HFF-Myc (cell line): ENCODE measurements at places on chromosomes 4 and X.
A peak's percentile ranks its signal among the peaks of the same experiment; 100 is the strongest.

- no peak for DNase-seq
Measured at GRCh38 chrX:20620306-20620705, 353.6 kb upstream of the RPS6KA3 start.

GRCh38 chr4:108454227-108454626 is 166.1 kb upstream of the RPL34 start:
- DNase-seq, result no peak

DNA sequence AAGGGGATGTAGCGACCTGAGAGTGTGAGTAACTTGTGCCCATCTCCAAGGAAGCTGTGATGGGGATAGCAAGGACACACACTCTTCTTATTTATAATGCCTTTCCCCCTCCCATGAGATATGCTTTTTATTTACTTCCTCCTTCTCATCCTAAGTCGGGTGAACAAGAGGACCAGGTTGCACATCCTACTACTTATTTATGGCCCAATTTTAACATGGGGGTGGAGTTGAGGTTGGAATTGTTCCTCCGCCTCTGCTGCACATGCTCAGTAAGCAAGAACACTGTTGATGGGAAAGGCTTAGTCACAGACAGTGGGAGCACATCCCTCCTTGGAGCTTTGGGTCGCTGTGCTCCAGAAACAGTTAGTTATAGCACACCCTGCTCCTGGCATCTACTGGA is 15.2 kb upstream of the TLR8 start:
- no peak for DNase-seq

DNA sequence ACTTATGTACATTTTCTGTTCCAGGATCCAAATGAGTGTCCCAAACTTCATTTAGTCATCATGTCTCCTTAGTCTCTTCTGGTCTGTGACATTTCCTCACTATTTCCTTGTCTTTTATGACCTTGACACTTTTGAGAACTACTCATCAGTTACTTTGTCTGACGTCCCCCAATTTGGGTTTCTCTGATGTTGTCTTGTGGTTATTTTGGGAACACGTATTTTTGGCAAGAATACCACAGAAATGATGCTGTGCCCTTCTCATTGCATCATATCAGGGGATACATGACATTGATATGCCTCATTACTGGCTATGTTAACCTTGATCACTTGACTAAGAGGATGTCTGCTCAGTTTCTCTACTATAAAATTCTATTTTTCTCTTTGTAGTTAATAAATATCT is 308.8 kb downstream of the ZNF674 start:
- DNase-seq, result no peak

- no peak for DNase-seq
Measured at GRCh38 chrX:46380148-46380752, 165.0 kb downstream of the ZNF674 start.

GRCh38 chr4:185956544-185956940 is 112.4 kb upstream of the TLR3 start:
- DNase-seq, result no peak

- DNase-seq, result no peak
Measured at GRCh38 chrX:149490100-149490499, 15.0 kb downstream of the IDS start.

DNA sequence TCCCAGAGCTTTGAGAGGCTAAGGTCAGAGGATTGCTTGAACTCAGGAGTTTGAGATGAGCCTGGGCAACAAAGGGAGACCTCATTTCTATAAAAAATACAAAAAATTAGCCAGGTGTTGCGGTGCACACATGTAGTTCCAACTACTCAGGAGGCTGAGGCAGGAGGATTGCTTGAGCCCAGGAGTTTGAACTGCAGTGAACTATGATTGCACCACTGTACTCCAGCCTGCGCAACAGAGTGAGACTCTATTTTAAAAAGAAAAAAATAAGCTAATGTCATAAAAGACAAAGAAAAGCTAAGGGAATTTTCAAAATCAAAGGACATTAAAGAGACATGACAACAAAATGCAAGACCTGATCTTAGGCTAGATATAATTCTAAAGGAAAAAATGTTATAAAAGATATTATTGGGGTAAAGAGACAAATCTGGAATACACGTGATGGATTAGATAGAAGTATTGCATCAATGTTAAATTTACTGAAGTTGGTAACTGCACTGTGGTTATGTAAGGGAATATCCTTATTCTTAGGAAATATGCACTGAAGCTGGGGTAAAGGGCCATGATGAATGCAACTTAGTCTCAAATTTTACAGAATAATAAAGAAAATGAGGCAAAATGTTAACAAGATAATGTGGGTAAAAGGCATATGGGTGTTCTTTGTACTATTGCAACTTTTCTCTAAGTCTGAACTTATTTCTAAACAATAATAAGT is 75.2 kb downstream of the SPRY1 start:
- DNase-seq, result no peak

GRCh38 chr4:76784237-76784636 is 113.7 kb downstream of the SOWAHB start:
- no peak for DNase-seq

DNA sequence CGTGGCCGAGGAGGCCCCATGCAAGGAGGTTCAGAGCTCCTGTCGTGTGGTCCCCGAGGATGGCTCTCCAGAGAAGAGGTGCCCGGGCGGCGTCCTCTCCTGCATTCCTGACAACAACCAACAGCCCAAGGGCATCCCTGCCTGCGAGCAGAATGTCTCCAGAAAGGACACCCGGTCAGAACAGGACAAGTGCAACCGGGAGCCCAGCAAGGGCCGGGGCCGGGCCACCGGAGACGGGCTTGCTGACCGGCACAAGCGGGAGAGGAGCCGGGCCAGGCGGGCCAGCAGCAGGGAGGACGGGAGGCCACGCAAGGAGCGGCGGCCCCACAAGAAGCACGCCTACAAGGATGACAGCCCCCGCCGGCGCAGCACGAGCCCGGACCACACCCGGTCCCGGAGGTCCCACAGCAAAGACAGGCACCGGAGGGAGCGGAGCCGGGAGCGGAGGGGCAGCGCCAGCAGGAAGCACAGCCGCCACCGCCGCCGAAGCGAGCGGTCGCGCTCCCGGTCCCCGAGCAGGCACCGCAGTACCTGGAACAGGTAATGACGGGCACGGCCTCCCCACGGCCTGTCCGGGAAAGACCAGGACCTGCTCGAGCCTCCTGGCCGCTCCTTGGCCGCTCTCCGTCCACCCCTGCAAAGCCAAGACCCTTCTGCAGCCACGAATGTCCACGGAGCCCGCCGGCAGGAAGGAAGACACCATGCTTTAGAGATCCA is 9.8 kb downstream of the AKAP17A start:
- no peak for DNase-seq

GRCh38 chr4:8110071-8110986 is 48.3 kb downstream of the ABLIM2 start:
- DNase-seq, result no peak

DNA sequence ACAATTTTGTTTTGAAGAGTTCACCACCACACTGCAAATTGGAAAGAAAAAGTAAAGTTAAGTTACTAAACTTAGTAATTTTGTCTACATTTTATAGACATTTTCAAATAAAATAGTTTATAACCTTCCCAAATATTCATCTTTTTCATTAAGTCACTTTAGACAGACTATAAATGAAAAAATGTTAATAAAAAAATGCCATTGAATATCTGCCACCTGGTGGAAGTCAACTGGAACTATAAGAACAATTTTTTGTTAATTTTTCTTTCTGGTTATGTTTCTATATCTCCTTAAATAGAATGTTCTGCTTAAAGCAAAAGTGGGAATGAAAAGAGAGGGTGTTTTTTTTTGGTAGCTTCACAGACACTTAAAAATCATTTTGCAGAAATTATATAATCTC is 534.4 kb upstream of the PCDH10 start:
- no peak for DNase-seq

DNA sequence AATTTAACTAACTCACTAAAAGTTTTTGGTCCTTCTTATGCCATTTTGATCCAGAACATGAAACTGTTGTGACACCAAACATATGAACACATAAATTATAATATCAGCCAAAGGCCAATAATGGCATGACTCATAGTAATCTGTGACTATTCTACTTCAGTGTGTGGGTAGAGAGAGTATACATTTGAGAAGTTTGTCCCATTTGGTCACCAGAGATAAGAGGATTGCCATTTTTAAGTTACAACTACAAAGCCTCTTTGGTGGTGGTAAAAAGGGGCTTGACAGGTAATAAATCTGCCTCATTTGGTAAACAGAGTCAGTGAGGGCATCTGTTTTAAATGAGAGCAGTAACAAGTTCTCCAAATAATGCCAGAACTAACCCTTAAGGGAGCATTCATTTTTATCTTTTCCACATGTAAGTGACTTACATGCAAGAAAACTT is 117.9 kb downstream of the TBC1D19 start:
- DNase-seq, result peak; percentile 21

DNA sequence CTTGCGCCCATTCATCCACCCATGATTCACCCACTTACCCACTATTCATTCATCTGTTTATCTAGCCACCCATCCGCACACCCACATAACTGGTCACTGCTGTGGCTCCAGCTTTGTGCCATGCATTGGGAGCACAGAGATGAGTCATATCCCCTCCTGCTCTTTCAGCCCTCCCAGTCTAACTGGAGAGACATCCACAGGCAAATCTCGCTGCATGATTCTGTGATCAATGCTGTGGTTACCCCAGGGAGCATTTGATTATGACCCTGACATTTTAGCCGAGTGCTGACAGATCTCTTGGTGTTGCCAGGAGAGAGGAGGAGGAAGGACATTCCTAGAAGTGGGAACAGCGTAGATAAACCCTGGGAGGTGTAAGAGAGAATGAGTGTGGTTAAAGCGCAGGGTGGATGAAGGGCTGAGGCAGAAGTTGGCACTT is 10.4 kb upstream of the PORCN start:
- DNase-seq, result no peak

- no peak for DNase-seq
Measured at GRCh38 chrX:77938083-77938680, 27.7 kb downstream of the ATP7A start.

- no peak for DNase-seq
Measured at GRCh38 chr4:126899331-126899801, 733.4 kb upstream of the INTU start.

DNA sequence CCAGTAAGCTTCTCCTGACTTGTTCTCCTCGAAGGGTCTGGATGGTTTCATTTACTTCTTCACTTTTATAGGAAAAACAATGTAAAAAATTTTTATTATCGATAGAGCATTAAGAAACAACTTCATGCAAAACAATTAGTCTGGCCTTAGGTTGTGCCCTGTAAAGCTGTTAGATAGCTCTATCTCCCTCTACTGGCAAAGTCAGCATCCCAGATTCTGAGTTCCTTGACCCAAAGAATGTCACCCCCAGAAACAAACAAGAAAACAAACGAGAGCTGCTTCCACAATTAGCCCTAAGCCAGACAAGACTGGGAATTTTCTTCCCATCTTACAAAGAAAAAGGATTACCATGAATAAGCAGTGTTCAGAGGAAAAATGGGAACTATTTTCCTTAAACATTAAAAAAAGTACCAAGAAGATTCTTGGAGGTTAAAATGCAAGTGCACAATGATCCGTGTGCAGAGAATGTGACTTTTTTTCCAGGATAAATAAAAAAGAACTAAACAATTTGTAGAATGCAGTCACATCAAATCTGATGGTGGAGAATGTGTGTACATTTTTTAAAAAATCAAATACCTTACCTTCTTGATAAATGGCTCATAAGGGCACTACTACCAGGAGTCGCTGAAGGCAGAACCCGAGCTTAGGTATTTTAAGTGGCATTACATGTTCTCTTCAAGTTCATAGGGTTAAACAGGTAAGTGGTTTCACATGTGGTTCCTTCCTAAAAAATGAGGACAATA is 293.2 kb downstream of the FBXO8 start:
- peak; percentile 5 for DNase-seq

GRCh38 chr4:57156242-57156990 is 46.2 kb upstream of the IGFBP7 start:
- DNase-seq, result no peak

- peak; percentile 49 for DNase-seq
Measured at GRCh38 chr4:52718123-52718522, 33.1 kb downstream of the ERVMER34-1 start.

GRCh38 chr4:112523008-112523721 is 7.2 kb upstream of the NEUROG2 start:
- DNase-seq, result no peak

GRCh38 chr4:140095694-140096482 is 58.1 kb downstream of the MAML3 start:
- DNase-seq, result peak; percentile 78

DNA sequence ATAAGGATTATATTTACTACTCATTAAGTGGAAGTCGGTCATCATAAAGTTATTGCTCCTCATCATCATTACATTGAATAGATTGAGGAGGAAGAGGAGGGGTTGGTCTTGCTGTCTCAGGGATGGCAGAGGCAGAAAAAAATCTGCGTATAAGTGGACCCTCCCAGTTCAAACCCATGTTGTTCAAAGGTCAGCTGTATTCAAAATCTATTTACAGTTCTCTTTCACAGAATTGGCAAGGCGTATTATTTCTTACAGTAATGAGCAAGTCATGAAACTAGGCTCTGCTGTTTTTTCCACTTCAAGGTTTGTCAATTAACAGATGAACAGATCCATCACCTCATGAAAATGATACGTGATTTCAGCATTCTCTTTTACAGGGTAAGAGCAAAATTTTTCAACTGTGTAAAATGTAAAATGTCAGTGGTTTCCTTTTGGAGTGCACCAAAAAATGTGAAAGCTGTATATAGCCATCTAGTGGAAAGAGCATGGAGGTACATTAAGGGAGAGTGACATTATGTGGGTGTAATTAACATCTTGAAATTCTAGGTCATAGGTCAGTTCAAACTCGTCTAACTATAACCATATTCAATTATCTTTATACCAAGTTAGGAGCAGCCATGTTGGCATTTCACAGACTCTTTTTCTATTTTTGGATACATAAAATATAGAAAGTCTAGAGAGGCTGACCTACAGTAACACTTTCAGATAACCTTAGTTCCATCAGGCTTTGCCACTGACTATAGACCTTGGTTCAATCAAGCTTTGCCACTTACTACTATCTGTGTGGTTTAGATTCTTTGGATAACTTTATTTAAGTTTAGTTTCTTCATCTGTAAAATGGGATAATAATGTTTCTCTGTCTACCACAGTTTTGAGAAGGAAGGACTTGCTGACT is 30.1 kb downstream of the NEIL3 start:
- DNase-seq, result peak; percentile 16

DNA sequence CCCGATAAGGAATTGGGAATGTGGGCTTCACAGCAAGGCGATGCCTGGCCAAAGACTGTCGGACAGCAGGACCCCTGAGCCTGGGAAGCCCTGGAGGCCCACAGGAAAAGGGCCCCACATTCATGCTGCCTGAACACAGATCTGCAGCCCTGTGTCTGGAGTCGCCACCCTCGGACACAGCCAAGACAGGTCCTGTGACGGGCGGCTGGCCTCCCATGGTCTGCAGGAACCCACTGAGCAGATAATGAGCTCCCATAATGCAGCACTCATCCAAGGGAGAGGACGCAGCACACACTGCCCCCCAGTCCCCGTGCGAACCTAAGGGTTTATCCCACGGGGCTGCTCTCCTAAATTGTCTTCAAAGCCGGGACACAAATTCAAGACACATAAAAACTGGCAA is 30.6 kb downstream of the ZFYVE28 start:
- no peak for DNase-seq
